ENCODE measurements at places on chromosomes 7 and 10. TPM values are rescaled to one million over a fixed set of nuclear protein-coding genes. Genes with fewer than 3 reads are reported as not detected.
A peak's percentile ranks its signal among the peaks of the same experiment; 100 is the strongest.

ATP6V0A4 gene
- total RNA-seq: 1.6 TPM

TMEM236 gene
- 0.16 TPM for total RNA-seq

GRCh38 chr7:2006921-2007381, 225.8 kb downstream of the MAD1L1 start:
- no peak for ATAC-seq

DNA sequence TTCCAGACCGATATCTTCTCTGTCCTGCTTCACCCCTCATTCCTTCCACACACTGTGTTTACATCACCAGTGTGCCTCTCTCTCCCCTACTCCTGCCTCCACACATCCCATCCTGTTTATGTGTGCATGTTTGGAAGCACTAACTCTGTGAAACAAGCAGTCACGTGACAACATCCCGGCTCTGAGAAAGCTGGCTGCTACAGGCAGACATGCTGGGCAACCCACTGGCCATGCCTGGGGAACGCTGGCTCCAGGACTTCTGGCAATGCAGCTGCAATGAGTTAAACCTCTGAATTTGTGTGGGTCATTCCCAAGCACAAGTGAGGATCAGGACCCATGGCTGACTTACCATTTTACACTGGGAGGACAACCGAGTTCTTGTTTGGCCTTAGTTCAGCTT, 74.0 kb downstream of the WNT2 start:
- no peak for ATAC-seq

DNA sequence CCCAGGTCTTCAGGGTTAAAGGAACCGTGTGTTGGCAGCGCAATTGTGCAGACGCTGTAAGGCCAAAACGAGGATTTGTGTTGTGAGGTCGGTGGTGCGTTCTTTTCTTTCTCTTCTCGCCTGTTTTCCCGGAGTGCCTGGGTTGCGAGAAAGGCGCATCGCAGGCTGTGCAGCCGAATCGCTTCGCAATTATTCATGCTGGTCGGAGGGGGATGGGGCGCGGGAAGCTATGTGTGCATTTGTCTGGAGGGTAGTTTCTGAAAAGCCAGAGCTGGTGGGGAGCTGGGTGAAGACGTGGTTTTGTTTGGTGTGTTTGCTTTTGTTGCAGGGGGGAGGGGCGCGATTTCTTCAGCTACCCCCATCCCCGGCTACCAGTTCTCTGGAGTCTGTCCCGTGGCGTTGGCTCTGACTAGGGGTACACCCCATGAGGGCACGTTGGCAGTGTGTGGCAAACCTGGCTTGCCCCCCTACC, 2.1 kb downstream of the MXI1 start:
- peak; percentile 0 for ATAC-seq

- peak; percentile 81 for ATAC-seq
Observed at GRCh38 chr10:34091635-34092195, 723.4 kb downstream of the PARD3 start.
